ENCODE measurements at places on chromosomes 3 and 15.

GRCh38 chr3:21898316-21898715 is 147.3 kb upstream of the ZNF385D start:
- DNase-seq: no peak

GRCh38 chr3:115553796-115554486 is 69.4 kb upstream of the GAP43 start:
- no peak for DNase-seq

DNA sequence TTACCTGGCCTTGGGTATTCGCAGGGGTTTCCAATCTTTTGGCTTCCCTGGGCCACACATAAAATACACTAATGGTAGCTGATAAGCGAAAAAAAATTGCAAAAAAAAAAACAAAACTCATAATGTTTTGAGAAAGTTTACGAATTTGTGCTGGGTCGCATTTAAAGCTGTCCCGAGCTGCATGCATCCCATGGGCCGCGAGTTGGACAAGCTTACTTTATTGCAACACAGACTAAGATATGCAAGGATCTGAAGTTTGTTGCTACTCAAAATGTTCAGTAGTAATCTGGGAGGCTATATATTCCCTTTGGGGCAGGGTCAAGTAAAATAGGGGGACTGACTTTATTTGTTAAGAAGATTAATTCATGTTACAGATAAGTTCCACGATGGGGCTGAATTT is 247.9 kb downstream of the CD47 start:
- DNase-seq: no peak

GRCh38 chr3:9747267-9747666 is 2.5 kb upstream of the OGG1 start:
- no peak for DNase-seq

GRCh38 chr3:62653796-62654195 is 221.4 kb downstream of the CADPS start:
- no peak for DNase-seq

DNA sequence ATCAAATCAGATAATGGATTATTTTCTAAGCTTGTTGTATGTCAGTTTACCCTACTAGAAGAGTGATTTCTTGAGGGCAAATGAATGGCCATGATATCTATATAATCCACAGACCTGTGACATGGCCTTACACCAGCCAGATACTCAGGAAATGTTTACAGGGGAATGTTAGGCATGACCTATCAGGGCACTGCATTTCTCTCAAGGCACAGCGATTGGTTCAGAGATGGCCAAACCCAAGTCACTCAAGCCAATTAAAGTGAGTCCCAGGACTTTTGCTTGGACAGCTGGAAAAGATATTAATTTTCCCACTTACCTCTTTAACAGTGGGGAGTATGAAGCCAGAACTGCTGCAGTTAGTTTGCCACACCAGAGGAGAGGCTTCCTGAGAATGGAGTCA is 28.7 kb upstream of the GATA2 start:
- no peak for DNase-seq
